ENCODE measurements at places on chromosomes 2 and 18.

DNA sequence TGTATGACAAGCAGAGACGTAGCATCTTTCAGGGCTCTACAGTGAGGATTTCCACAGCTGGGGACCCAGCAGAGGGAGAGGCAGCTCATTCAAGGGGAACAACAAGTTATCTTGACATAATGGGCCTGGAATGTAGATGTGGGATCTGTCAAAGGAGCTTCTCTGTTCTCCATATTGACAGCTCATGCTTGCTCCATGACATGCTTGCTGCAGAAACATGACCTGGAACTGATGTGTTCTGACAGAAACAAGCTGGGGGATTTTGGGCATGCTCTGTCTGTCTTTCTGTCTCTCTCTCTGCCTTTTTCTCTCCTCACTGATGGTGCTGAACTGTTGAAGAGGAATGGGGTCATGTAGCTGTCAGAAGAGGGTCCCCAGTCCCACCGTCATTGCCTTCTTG, 79.6 kb downstream of the MMADHC start:
- no peak for DNase-seq

GRCh38 chr2:120759543-120760331, 24.1 kb downstream of the GLI2 start:
- DNase-seq = no peak

GRCh38 chr2:241560883-241561474, 2.4 kb downstream of the BOK start:
- DNase-seq = no peak

GRCh38 chr18:47264308-47264700, 12.8 kb upstream of the SKOR2 start:
- DNase-seq = no peak

DNA sequence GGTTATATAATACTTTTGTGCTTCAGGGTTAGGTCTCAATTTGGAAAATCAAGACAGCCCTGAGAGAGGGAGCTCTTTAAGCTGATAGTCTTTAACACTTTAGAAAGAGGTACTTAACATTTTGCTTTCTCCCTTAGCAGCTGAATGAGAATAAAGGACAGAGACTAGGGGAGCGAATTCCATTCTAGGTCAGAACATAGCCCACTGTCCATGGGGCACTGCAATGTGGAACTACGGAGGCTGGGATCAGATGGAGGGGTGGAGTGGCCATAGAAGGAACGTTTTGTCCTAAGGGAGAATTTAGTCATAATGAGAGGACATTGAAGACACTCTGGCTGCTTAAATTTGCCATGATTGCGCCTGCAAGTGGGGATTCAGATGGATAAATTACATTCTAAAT, 794 bp downstream of the GKN2 start:
- no peak for DNase-seq

DNA sequence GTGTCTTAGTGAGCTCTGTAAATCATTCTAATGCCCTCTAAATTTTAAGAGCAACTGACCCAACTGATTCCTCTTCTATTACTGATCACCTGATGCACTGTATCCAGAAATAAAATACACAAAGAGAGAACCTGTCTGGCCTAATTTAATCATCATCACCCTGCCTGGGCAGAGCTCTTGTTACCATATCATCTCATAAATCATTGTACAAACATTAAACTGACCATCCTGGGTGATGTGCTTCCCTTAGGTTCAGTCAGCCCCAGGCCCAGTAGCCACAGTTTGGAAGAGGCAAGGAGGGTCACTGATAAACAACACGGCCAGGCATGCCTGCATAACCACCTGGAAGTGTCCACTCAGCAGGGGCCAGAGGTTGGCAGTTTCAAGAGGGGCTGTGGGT, 22.7 kb upstream of the ACMSD start:
- no peak for DNase-seq

DNA sequence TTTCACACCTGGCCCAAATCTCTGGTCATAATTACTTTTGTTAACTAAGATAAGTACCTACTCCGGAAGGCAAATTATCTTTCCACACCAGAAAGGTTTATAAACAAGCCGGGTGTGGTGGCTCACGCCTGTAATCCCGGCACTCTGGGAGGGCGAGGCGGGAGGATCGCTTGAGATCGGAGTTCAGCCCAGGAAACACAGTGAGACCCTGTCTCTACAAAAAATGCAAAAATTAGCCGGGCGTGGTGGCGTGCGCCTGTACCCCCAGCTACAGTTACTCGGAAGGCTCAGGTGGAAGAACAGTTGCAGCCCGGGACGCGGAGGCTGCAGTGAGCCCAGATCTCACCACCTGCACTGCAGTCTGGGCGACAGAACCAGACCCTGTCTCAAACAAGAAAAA, 2.1 kb downstream of the PUM2 start:
- no peak for DNase-seq

- DNase-seq = no peak
Measured at GRCh38 chr18:6598657-6599056, 130.9 kb upstream of the ARHGAP28 start.

DNA sequence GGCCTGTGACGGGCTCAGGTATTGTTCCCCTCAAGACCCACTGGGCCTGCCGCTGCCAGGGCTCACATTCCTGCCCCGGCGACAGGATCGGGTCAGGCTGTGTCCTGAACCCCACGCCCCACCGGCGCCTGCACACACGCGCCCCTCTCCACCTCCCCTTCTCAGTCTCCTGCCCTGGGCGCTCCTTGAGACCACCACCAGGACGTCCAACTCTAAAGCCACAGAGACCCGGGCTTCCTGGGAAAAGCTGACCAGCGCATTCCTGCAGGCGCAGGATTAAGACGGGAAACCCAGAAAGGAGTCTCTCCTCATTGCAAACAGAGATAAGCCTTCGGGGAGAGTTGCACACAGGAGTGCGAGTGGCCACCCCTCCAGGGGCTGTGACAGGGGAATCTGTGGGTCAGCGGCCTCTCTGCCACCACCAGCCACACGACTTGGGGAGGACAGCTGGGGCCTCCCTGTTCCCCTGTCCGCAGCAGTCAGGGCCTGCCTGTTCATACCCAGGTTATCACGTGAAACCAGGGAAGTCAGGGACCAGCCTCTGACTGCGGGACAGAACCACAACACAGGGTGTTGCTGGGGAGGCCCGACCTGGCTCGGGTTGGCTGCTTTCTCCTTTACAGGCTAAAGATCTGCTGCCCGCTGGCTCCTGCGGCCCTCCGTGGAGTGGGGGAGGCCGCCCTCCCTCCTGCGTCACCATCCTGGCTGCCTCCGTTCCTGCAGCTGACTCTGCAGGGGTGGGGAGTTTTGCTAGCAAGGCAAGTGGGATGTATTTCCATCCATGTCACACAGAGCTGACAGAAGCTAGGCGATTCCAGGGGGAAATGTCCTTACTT, 88.8 kb downstream of the ZCCHC2 start:
- DNase-seq = no peak

DNA sequence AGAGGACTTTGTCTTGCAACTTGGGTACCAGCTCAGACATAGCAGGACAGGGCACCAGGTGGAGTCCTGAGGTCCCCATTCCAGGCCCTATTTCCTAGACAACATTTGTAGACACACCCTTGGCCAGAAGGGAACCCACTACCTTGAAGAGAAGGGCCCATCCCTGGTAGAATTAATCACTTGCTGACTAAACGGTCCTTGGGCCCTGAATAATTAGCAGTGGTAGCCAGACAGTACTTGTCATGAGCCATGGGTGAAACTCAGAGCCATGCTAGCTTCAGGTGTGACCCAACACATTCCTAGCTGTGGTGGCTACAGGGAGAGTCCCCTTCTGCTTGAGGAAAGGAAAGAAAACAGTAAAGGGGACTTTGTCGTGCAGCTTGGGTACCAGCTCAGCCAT, 28.5 kb upstream of the ACTR2 start:
- no peak for DNase-seq

DNA sequence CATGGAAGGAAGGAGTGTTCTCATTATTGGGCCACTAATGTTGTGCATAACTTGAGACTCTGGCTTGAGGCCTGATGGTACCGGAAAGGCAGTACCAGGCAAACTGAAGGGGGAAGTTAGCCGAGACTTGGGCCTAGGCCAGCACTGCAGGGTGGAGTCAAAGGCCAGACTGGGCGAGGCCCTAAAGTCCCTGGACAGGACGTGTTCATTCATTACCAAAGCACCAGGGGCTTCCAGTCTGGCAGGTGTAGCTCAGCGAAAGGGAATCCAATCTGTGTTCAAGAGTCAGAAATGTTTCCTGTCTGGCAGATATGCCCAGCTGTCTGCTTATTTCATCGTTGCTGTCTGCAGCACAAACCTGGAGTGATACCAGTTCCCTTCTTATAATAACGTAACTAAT, 4.7 kb upstream of the ITSN2 start:
- peak; percentile 12 for DNase-seq

DNA sequence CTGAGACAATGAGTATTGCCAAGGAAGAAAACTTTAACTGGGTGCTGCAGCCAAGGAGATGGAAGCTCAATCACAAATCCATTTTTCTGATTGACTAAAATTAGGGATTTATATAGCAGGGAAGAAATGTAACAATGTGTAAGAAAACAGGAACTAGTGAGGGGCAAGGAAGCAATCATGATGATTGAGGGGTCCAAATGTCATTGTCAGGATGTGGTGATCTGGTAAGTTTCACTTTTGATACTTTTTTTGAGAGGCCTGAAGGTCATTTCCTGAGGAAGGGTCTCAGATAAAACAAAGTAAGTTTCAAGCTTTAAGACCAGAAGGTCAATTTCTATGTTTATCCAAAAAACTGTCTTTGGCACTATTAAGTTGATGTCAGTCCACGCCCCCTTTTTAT, 12.0 kb upstream of the GCC2 start:
- no peak for DNase-seq

GRCh38 chr2:219228041-219228910, 1.2 kb downstream of the ATG9A start:
- DNase-seq = no peak

- DNase-seq = no peak
Measured at GRCh38 chr2:30288561-30288960, 57.2 kb downstream of the LBH start.

- no peak for DNase-seq
Measured at GRCh38 chr2:223696719-223697118, 94.6 kb upstream of the SCG2 start.

- DNase-seq = peak; percentile 48
Measured at GRCh38 chr2:238518172-238518820, 91.6 kb downstream of the ASB1 start.

- DNase-seq = no peak
Measured at GRCh38 chr18:32470460-32470713, 295 bp downstream of the GAREM1 start.

Measured in fibroblast of the conjunctiva (primary cell).